ENCODE measurements at places on chromosomes 7 and 10.

DNA sequence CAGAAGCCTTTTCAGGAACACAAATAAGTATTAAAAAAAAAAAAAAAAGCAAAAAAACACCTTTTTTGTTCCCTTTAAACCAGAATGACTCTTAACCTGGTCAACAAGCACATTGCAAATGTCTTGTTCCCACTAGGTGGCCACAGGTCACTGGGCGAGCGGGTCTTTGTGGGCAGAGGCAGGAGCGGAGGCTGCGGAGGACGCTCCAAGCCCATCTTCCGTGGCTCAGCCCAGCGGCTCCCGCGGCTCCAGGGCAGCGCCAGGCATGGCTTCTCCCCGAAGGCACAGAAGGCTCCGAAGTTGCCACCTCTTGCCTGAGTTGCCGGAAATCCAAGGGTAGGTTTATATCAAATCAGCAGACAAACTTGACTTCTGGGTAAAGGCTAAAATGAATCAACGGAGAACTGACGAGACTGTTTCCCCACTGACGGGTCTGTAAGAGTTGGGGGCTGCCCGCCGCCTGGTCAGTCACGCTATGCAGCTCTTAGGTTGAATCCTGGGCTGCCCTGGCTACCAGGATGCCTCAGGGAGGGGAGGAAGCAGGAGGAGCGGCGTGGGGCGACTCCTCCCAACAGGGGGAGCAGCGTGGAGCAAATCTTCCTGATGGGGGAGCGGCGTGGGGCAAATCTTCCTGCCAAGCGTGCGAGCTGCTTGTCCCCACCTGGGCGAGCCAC is 144.5 kb downstream of the PTPRN2 start:
- DNase-seq = no peak

- no peak for DNase-seq
These were observed 173.1 kb downstream of the JCAD start for GRCh38 chr10:29886299-29886698.

DNA sequence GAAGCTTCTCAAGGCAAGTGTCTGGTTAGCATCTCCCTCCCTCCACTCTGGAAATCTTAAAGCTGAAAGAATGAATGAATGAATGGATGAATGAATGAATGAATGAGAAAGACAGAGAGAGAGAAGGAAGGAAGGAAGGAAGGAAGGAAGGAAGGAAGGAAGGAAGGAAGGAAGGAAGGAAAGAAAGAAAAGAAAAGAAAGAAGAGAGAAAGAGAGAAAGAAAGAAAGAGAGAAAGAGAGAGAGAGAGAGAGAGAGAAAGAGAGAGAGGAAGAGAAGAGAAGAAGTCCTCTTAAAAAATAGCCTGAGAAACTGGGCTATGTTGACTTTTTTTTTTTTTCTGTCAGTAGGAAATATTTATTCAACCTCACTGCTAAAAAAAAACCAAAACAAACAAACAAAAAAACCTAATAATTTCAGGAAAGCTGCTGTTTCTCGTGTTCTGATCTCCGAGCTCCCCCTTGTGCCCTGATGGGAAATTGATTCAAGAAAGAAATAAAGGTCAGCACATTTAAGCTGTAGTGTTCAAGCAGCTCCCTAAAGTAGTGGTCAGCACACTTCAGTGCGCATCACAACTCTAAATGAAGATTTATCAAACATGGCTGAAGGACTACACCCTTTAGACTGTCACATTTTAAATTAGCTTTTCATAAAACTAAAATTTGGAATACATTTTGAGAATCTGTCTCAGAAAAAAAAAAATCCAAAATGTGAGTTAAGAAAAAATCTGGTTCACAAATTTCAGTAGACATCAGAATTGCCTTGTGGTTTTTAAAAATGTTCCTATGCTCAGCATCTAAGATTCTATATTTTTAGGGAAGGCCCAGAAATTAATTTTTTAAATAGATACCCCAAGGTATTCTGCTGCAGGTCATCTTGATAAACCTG is 154.3 kb downstream of the ELAPOR2 start:
- DNase-seq = no peak

GRCh38 chr7:13989126-13989948 is at the start of gene ETV1:
TSS of gene ETV1 (minus strand) at chr7:13989666. CDS start at chr7:13989052, 614 bp downstream.
- peak; percentile 75 for DNase-seq

GRCh38 chr10:12042409-12042796 is 206 bp downstream of the UPF2 start:
- DNase-seq = peak; percentile 93

DNA sequence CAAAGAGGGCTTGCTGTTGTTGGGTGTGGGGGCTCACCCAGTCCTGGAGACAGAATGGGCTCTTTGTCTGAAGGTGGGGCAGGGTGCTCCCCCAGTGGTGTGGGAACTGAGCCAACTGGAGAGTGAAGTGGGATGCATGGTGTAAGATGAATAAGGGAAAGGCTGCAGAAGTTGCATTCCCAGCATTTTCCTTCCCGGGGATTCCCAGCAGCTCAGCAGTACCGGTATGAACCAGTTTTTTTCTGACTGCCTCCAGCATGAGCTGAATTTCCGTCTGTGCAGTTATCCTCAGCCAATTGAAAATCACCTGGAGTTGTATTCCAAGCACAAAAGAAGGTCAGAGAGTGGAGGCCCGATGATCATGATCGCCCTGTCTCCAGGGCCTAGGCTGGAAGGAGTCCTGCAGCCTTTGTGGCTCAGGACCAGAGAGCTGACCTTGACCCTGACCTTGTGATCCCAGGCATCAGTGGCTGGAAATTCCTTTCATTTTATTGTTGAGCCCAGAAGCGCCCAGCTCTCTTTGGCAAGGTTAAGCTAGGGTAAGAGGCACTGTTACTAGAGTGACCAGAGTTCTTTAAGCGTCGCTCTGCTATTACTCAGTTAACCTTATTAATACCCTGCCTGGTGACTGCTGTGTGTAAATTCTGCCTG is 33.4 kb downstream of the OGDH start:
- no peak for DNase-seq

- DNase-seq = no peak
These were observed 118.5 kb downstream of the CYTH3 start for GRCh38 chr7:6153646-6154541.

DNA sequence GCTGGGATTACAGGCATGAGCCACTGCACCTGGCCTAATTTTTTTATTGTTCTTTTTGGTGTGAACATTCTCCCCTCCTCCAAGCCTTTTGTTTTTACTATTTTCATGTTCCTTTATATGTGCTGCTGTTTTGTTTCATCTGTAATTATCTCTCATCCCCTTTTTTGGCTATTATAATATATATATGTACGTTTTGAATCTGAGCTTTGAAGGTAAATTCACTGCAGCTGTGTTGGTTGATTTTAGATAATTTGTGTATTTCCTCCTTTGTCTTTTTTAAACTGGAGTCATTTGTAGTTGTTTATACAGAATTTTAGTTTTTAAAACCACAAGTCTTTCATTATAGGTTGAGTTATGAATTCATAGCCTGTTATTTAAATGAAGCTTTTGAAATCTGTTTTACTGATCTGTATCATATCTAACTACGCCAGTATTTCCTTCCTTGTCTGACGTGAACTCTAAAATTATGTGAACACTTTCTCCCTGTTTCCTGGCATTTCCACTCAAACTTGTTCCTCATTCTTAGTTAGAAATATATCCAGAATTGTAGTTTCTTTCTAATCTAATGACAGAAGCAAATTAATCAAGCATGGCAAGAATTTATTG is 54.9 kb downstream of the PTEN start:
- DNase-seq = no peak

DNA sequence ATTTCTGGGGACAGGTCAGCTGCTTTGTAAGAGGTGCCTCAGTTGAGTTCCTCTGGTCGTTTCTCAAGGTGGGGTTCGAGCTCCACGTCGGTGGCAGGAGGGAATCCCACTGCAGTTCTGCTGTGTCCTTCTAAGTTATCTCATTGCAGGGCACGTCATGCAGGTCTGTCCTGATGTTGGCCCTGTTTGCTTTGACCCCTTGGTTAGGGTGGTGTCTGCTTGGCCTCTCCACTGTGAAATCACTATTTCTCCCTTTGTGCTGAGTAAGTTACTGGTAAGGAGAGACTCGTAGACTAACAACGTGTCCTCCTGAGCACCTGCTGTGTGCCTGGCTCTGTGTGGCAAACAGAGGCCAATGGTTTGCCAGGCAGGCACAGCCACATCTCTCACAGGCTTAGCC is 372.9 kb upstream of the ZMIZ1 start:
- no peak for DNase-seq

GRCh38 chr10:3538291-3538655 is 246.7 kb downstream of the KLF6 start:
- no peak for DNase-seq

- no peak for DNase-seq
These were observed 68.3 kb upstream of the AMPH start for GRCh38 chr7:38699471-38699870.

DNA sequence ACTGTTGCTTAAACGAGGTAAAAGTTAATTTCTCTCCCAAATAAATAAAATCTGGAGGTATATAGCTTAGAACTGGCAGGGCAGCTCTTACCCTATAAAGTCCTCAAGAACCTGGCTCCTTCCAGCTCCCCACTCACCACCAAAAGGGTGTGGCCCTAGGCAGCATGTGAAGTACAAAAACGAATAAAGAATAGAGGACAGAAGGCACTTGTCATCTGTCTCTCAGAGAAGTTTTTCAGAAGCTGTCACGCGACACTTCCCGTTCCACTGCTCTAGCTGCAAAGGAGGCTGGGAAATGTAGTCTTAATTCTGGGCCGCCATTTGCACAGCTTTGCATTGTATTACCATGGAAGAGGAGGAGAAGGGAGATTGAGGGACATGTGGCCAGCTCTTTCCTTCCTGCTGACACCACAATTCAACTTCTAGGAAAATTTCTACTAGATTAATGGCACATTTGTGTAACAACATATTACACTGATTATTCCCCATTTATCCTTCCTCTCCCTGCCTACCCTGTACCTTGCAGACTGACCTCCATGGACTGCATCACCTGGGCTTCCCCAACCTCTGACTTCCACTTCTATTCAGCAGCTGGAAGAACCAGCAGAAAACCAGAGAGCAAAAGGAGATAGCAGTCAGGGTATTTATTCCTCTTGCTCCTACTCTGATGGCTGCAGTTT is 62.2 kb downstream of the CCDC71L start:
- DNase-seq = peak; percentile 86

- no peak for DNase-seq
These were observed 85.4 kb upstream of the PHYHIPL start for GRCh38 chr10:59090817-59091622.

DNA sequence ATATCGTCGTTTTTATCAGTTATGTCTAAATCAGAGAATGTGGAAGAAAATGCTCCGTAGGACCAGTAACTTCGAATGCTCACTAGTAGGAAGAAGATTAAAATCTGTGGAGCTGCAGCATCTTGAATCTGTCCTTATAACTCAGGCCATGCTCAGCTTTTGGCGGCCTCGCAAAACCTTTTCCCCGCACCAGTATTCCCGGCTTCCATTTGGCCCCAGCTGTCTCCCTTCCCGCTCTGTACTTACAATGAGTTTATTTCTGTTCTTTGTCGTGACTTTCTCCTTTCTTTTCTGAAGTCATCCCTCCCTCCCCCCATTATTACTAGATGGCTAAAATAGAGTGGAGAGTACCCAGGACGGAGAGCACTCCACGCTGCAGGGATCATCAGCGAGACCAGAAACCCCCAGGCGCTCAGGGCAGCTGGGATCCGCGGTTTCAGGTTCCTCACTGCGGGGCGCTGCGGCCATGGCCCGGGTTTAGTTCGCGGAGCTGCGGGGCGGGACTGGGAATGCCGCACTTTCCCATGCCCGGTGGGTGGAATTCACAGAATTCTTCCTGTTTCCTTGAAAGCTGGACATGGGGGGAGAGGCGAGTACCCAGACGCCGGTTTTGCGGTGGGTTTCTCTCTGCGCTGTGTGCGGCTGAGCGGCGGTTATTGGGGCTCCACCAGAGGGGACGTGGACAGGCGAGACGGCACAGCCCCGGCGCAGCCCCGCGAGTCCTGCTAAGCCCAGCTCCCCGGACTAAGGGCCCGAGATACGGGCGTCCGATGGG is 183.5 kb downstream of the POM121L12 start:
- no peak for DNase-seq

DNA sequence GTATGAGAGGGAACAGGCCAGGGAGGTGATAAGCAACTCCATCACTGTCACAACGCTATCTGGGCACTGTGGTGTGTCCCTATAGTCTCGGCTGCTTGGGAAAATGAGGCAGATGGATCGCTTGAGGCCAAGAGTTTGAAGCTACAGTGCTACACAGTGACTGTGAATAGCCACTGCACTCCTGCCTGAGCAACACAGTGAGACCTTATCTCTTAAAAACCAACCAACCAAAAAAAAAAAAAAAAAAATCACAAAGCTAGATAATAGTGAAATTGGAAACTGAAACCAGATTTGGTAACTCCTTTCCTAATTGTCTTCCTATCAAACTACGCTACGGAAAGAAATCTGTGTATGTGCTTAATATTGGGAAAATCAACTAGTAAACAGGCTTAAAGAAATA is 14.1 kb downstream of the MICU1 start:
- DNase-seq = no peak

DNA sequence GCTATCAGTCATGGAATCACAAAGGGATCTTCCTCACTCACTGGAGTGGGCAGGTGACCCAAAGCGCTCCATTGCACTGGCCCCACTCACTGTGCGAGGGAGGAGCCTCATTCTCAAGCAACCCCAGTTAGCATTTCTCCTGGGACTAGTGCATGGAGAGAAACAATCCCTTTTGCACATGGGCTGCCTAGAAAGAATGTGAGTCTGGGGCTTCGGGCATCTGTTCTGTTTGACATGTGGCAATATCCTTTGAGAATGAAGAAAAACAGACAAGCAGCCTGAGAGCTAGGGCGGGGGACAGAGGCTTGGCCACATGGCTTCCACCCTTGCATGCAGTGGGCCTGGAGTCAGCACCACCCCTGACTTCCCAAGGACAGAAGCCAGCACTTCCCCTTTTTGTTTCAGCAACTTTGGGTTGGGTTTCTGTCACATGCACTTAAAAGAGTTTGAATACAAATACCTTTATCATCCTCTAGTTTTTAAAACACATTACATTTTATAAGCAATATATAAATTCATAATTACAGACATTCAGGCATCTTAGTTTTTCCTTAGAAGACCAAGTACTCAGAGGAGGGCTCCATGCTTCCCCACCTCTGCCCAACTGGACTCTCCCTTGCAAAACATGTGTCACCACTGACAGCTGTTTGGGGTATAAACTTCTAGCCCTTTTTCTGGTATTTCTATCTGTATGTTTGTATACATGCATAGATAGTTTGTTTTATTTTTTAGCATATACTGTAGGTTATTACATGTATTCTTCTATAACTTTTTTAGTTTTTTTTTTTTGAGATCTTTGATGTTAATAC is 73.8 kb downstream of the RBM20 start:
- DNase-seq = no peak

- DNase-seq = no peak
These were observed 628.7 kb upstream of the AUTS2 start for GRCh38 chr7:68969571-68969970.

GRCh38 chr7:87624628-87625027 is 3.6 kb upstream of the RUNDC3B start:
- DNase-seq = no peak

DNA sequence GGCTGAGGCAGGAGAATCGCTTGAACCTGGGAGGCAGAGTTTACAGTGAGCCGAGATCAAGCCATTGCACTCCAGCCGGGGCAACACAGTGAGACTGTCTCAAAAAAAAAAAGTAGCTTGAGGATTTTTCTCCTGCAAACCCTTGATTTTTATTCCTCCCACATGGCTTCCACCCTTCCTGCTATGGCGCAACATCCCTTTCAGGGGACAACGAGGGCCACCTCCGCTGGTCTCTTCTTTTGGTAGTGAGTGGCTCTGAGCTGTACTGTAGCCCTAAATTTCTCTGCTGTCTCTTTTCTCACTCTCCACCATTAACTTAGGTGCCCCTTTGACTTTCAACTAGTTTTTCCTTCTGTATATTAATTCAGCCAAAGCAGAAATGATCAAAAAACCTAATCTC is 113.4 kb downstream of the HIPK2 start:
- no peak for DNase-seq

Measured in spleen (tissue), 13 donors.